Stimulated activated CD4-positive, alpha-beta T cell treated with anti-CD3 and anti-CD28 coated beads, Interleukin-2, amount 100 ng/mL, for 4 hours (primary cell): ENCODE measurements at places on chromosomes 11 and 22.

- DNase-seq: no peak
Observed at GRCh38 chr11:20247591-20248007, 87.3 kb upstream of the DBX1 start.

- DNase-seq: no peak
Observed at GRCh38 chr11:26860895-26861294, 133.0 kb upstream of the FIBIN start.

- DNase-seq: no peak
Observed at GRCh38 chr22:38317995-38318715, 922 bp upstream of the CSNK1E start.

- DNase-seq: no peak
Observed at GRCh38 chr11:122319085-122319484, 203.1 kb upstream of the BLID start.

DNA sequence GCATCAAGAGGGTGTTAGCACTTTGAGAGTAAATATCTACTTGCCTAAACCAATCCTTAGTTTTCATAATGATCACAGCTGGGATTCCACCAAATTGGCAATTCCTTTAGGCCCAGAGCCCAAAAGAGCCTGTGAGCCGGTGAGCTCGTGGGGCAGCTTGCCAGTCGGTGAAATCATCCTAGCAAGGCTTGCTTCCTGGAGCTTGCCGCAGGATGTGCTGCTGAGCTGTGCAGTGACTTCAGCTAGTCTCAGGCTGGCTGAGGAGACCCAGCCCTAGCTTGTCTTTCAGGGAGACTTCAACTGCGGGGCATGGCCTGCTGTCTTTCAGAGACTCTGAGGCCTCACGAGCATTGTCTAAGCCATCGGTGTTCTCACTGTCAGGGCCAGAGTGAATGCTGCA, 73.6 kb upstream of the SUSD2 start:
- DNase-seq: no peak

DNA sequence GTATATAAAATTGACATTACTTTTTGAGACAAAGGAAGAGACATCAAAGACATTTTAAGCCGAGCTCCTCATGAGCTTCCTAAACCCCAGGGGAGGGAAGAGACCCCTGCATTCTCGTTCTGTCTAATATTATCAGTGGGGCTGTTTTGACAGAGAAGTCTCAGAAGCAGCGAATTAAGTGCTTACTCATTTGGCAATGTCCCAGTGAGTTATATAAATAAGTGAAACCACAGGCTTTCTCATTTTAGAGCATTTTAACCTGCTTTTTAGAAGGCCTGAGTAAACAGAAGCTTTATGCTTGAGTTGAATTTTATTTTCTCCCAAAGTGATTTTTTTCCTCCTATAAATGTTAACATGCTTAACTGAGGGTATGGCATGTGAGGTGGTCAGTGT, 23.2 kb upstream of the C1QTNF4 start:
- DNase-seq: no peak
